Suprapubic skin (tissue), 4 donors: ENCODE measurements at places on chromosomes 6 and 20.

- no peak for DNase-seq
These were observed 367.9 kb downstream of the PREX1 start for GRCh38 chr20:48459722-48460395.

GRCh38 chr6:56383160-56383559 is 135.8 kb upstream of the COL21A1 start:
- no peak for DNase-seq

DNA sequence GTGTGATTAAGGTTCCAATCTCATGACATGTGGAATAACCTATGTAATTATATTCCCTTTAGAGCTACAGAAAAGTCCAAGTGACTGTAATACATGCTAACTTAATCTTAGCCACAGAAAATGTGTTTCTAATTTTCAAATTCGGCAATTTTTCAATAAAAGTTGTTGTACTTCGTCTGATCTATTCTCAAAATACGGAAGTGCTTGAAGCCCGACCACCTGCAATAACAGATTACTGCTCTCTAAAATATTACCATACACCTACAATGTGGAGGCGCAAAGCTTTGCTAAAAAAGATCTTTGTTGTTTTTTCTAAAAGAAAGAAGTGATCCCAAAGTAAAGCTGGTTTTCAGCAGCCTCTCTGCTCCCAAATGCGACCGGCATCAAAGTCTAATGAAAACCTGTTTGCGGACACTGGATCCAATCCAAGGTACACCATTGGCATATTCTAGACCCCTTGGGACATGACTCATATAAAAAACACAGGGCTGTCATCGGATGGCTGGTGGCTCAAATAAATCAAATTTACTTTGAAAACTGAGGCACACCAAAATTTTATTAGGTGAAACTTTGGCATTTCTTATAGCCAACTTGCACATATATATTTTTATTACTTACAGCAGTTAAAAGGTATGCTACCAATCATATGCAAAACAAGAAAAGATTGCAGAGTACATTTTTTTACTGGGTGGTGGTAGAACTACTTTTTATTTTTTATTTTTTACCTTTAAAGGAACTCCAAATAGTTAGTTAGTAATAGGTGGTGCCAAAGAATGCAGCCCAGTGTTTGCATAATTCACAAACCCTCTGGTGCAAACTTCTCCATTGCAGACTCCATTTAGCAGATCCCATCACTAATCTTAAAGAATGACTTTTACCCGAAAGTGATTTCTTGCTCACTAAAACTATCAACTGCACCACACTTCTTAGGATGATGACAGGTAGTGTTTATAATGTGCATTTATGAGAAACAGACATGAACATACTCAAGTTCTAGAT is 118.7 kb upstream of the TBX18 start:
- no peak for DNase-seq

- DNase-seq: no peak
These were observed 51.7 kb downstream of the NCOA6 start for GRCh38 chr20:34773726-34774125.

- no peak for DNase-seq
These were observed 1.2 kb downstream of the OGFR start for GRCh38 chr20:62805711-62806382.

DNA sequence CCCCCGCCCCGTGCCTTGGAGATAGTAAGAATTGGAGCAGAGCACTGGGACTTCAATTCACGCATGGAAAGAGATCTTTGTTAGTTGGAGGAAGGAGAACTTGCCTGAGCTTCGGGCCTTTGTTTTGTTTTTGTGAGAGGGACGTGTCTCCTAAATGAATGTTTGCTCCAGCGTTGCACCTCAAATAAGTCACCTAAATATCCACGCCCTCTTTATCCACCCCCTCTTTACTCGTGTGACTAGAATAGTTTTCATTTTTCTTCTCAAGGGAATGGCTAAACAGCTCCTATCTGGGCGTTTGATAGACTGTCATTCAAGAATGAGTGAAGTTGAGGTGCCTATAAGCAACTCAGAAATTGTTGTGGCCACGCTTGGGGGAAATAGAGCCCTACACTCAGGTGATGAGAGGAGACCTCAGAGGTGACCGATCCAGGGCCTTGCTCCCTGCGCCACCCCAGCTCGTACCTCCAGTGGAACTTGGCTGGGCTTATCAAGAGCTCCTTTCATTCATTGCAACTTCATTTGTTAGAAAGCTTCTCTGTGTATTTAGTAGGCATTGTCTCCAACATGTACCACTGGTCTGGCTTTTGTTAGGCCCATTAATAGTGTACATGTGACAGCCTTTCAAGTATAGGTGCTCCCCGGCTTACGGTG is 861 bp downstream of the PCMTD2 start:
- no peak for DNase-seq

DNA sequence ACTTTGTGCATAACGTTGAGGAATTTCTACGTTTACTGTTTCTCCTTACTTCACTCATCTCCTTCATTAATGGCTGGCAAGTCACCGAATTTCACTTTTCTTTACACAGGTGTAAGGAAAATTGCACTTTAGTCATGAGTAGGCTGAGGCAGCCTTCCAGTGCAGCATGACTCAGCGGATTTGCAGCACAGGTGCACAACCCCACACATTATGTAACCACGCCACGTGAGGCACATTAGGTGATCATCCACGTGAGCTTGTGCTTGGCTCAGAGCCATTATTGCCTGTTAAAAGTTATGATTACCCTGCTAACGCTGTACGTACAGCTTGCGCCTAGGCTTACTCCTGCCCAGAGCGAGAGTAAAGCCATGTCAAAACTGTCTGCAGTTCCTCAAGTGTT is 158.8 kb downstream of the NKAIN2 start:
- no peak for DNase-seq

DNA sequence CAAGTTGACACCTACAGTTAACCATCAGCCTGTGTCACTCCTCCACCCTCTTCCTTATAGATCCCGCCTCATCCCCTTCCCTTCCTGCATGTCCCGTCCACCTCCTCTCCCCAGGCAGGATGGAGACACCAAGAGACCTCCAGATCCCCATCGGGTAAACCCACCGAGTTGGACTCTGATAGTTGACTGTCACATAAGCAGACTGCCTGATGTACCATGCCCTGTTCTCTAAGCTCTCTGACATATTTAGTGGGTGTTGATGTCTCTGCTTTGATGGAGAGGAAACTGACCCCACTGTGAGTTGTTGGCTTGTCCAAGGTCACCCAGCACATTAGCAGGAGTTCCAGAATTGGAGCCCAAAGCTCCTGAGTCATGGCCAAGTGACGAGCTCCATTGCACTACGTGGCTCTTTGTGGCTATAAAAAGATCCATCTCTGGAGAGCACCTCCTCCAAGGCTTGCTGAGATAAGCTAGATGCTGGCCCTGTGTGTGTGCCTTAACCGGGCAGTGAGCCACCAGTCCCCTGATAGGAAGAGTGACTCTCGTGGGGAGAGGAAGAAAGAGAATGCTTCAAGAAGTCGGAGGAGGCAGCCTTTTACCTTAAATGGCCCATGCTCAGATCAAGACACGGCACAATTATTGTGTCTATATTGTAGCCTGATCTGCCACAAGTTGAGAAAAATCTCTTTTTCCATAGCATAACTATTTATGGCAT is 236.0 kb upstream of the ECI2 start:
- no peak for DNase-seq

DNA sequence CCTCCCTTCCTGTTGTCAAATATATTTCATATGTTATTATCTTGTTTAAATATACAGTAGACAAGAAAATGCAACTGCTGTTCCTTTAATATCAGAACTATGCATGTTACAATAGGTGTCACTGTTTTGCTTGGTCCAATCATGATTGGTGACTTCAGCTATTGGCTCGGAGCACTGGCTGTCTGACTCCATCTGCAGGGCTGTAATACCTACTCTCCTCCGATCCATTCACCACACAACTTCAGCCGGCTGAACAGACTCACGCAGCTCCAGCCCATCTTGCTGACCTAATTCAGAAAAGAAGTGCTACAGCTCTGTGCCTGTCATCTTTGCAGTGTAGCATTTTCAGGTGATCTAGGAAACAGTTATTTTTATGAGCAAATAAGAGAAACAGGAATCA is at the start of gene BTBD3:
Gene BTBD3 (plus strand): TSS at position 231 of the 400 bp plus-strand sequence. CDS start 383 bp downstream, outside the sequence.
- DNase-seq: no peak

DNA sequence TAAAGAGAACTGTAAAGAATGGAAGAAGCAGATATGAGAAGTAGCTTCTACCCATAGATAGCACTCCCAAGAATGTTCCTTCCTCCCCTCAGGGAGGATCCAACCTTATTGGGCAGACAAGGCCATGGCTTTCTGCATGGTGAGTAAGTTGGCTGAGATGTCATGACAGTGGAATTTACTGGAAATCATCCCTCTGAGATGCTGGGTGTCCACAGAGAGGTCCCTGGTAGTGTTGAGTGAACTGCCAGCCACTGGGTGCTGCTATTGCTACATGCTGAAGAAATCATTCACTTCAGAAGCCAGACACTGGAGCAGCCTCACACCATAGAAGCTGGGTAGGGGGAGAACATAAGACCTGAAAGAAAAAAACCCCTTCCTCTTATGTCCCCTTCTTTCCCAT is 46.4 kb upstream of the FERMT1 start:
- DNase-seq: no peak

- DNase-seq: no peak
These were observed 589 bp upstream of the PDCD2 start for GRCh38 chr6:170584954-170585498.

DNA sequence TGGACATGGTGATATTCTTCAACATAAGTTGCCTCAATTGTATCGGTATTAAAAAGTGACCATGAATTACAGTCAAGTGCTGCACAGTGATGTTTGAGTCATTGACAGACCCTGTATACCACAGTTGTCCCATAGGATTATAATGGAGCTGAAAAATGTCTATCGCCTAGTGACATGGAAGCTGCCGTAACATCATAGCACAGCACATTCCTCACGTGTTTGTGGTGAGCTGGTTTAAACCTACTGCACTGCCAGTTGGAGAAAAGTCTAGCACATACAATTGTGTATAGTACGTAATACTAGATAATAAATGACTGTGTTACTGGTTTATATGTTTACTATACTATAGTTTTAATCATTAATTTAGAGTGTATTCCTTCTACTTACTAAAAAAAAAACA is 150.2 kb downstream of the CDH26 start:
- no peak for DNase-seq

GRCh38 chr6:159099276-159099675 is 54.5 kb upstream of the TAGAP start:
- DNase-seq: no peak

GRCh38 chr6:106525882-106526275 is 103.4 kb downstream of the RTN4IP1 start:
- no peak for DNase-seq

- no peak for DNase-seq
These were observed 83.2 kb upstream of the TBX18 start for GRCh38 chr6:84847390-84848160.

GRCh38 chr6:73696966-73697655 is 1.1 kb downstream of the CD109 start:
- no peak for DNase-seq

DNA sequence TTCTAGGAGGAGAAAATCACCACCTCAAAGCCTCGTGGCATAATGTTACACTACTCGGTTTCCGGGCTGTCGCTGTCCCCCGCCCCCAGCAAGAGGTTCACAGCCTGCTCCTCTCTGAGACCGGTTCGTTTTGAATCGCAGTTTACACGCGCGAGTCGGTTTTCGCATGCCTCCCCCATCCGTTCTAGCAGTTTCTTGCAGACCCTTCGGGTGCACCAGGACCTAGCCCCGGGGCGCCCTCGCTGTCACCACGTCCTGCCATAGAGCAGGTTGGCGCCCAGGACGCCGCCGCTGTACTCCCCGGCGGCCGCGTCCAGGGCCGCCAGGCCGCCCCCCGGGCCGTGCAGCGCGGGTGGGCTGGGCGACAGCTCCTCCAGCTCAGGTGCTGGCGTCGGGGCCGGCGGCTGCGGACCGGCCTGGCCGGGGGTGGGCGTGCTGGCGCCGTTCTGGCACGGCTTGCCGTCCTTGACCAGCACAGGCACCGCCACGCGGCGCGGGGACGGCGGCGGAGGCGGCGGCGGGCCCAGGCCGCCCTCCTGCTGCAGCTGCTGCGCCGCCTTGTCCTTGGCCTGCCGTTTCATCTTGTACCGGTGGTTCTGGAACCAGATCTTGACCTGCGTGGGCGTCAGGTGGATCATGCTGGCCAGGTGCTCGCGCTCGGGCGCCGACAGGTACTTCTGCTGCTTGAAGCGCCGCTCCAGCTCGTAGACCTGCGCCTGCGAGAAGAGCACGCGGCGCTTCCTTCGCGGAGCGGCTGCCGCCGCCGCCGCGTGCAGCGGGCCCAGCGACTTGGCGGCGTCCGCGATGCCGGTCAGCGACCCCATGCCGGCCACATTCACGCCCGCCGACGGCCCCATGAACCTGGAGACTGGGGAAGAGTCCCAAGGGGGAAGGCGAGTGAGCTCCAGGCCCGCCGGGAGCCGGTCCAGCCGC is 1.4 kb downstream of the NKX2-4 start:
- no peak for DNase-seq

- no peak for DNase-seq
These were observed 70.2 kb upstream of the SLC4A11 start for GRCh38 chr20:3309226-3309625.

GRCh38 chr6:148926478-148926877 is 179.6 kb downstream of the UST start:
- peak; percentile 73 for DNase-seq

DNA sequence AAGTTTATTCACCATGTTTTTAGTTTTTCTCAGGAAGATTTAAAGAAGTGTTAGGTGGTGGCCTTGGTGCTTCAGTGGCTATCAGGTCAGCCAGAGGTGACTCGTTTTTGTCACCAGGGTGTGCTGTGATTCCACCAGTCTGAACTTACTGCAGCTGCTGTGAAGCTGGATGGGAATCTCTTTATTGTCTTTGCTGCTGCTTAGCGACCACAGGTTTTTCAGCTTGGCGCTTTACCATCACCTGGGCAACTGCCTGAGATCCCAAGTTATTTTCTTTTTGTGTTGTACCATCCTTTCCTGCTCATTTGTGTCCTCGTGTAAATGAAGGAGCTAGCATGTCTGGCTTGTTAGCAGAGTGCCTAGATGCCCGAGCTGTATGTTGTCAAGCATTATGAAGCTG is 146.9 kb downstream of the MACROD2 start:
- no peak for DNase-seq

GRCh38 chr6:87154641-87154992 is 748 bp upstream of the ZNF292 start:
- DNase-seq: no peak

DNA sequence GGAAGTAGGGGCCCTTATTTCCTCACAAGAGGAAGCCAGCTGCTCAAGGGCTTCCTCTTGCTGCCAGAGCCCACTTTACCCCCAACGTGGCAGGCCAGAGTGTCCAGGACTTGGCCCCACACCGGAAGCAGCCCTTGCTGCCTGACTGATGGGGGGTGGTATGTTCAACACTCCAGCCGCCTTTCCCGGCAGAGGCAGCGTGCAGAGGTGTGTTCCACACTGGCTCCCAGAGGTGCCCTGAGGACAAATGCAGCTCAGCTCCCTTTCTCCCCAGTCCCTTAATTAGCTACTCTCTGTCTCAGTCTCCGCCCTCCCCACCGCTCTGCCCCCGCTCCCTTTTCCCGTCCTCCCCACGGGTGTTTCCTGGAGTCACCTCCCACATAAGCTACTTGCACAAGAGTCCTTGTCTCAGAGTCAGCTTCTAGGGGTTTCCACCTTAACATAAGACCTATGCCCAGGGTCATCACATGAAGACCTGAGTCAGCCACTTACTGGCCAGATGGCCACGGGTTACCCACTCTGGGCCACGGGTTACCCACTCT is 61.7 kb upstream of the SHLD1 start:
- no peak for DNase-seq
